ENCODE measurements at places on chromosomes 5 and 9.

DNA sequence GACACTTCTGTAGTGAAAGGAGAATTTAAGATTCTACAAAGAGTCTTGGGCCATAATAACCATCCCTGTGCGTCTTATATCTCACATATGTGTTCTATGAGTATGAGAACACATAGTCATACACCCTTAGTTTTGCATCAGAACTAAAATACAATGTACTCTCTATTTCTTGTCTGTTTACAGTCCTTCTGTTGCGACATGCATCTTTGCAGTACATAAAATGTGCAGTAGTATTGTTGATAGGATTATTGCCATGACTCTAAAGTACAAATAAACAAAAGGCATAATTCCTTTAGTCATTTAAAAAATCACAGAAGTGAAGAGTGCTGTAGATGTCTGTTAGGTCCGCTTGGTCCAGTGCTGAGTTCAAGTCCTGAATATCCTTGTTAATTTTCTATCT lies 201.9 kb downstream of the NR3C1 start:
- DNase-seq, result no peak

DNA sequence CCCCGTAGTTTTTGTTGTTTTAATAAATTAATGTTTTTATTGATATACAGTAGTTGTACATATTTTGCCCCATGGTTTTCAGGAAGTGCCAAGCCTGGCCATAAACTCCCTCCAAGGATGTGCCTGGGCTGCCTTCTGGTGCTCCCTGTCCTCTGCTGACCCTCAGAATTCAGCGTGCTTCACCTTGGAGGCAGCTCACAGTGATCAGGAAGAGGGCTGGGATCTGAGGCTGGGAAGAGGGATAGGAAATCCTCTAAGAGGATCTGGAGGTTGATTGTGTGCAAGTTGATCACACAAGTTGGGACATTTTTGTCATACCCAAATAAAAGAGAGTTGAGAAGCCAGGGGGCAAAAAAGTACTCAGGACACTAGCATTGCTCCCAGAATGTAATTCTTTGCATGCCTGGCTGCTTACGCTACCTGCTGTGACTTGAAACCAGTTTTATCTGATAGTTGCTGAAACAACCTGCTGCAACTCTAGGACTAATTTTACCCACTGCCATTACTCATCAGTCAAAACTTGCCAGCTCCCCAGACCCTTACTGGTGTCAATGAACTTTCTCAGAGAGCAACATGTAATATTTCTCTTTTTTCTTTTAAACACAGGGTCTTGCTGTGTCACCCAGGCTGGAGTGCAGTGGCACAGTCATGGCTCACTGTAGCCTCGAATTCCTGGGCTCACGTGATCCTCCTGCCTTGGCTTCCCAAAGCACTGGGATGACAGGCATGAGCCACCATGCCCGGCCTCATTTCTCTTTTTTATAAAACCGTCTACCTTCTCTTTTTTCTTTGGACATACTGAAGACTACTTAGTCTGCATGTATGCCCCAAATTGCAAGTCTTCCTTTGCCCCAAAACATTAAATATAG lies 29.0 kb downstream of the PDE6A start:
- DNase-seq, result no peak

DNA sequence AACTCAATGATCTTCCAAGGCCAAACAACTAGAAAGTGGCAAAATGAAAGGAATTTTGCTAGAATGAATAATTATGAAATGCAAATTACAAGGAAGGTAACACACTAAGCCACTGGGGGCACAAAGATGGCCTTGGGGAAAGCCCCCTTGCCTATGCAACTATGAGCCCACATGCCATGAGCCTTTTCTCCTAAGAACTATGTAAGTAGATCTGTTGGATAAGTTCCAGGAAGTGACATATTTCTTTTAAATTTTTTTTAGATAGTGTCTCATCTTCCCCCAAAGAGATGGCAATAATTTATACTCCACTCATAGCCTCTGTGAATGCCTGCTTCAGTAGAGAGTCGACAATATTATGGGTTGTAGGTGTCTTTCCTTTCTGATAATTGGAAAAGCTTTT lies 257.8 kb downstream of the AUH start:
- DNase-seq, result no peak

- no peak for DNase-seq
Observed at GRCh38 chr5:154977409-154977808, 36.1 kb upstream of the KIF4B start.

DNA sequence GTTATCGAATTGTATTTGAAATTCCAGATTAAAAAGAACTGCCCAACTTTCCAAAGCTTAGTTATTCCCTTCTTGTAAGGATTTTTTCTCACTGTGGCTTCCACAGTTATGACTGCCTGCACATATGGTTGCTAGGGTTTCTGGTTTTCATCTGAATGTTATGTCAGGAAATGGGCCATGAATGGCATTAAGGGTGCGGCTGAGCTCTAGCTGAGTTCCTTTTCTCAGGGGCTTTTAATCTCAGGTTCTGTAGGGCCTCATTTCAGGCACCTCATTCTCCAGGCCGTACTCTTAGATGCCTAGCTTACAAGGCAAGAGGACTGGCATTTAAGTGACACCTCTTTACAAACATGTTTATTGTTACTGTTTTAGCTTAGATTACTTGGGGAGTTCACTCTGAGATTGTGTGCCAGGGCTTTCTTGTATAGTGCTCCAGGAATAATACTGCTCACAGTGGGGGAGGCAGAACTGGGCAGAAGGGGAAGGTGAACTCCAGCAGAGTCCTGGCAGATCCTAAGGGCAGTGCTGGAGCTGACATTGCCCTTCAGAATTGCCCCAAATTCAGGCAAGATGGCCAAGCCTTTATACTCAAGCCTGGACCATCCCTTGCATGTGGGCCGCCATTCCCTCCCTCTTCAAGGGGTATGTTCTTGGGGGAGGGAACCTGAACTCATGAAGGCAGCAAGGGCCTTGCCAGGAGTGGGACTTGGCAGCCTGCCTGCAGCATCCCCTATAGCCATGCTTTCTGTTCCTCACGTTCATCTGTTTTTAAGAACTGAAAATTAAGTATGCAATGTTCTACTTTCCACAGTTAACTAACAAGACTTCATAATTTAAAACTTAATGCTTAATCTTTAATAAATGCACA lies 111.5 kb downstream of the KDM4C start:
- DNase-seq, result no peak

DNA sequence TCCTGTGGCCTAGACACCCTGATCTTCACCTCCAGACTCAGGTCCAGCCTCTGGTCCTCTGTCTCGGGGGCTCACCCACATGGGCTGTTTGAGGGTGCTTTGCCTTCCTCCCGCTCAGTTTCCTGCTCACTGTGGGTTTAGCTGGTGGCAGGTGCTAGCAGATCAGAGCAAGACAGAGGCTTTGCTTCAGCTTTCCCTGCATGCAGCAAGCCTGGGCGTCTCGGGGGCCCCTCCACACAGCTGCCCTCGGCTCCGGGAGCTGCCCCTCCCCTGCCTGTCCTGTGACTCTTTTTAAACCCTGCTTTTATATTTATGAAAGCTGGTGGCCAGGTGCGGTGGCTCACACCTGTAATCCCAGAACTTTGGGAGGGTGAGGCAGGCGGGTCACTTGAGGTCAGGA lies 14.6 kb downstream of the MRPL36 start:
- no peak for DNase-seq

DNA sequence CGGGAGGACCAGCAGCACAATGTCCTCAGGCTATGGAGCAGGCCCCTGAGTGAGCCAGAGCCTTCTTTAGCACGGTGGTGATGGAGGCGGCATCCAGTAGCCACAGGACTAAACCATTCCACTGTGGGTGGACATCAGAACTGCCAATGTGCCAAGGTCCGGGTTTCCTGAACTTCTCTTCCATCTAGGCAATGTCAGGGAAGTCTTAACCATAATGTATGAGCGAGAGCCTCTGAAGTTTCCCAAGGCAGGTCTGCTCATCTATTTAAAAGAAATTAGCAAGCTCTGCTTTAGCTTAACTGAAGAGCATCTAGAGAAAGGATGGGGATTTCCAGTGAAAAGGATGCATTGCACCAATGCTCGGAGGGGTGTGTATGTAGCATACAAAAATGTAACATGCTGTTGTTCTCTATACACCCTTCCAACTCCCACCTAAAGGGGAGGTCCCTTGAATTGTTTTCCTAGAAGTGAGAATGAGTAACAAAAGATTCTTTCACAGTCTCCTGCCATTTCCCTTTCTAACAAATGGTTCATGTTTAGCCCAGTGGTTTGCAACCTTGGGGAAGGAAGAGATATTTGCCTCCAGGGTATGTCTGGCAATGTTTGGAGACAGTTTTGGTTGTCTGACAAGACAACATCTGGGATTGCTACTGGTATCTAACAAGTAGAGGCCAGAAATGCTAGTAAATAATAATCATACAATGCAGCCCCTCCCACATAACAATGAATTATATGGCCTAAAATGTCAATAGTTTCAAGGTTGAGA lies 6.1 kb upstream of the RXFP3 start:
- no peak for DNase-seq

- DNase-seq, result no peak
Observed at GRCh38 chr9:117873664-117874063, 169.5 kb downstream of the TLR4 start.

- no peak for DNase-seq
Observed at GRCh38 chr9:134984372-134985265, 66.9 kb upstream of the FCN1 start.

- DNase-seq, result no peak
Observed at GRCh38 chr5:52981507-52981906, 7.6 kb upstream of the ITGA2 start.

GRCh38 chr9:86098824-86099700 lies at the start of gene GOLM1:
Gene GOLM1 (minus strand): TSS chr9:86099558. CDS start chr9:86079320, 20,238 bp downstream.
- DNase-seq, result peak; percentile 68

GRCh38 chr5:138721979-138722378 lies 31.2 kb upstream of the CTNNA1 start:
- DNase-seq, result no peak

- DNase-seq, result no peak
Observed at GRCh38 chr5:166353580-166353979, 1937.9 kb upstream of the WWC1 start.

DNA sequence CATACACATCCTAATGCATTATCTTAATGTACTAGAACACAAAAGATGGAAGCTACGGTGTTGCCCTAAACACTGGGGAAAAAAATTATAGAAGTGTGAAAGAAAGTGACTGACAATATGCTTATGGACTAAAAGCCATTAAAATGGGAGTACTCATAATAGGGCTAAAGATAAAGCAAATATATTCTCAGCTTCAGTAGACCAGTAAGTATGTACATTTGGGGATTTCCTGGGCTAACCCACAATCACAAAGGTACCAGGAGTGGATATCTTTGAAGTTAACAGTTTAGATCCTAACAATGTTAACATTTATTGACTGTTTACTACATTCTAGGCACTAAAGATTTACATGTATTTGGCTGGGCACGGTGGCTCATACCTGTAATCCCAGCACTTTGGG lies 36.9 kb downstream of the PTGER4 start:
- no peak for DNase-seq

DNA sequence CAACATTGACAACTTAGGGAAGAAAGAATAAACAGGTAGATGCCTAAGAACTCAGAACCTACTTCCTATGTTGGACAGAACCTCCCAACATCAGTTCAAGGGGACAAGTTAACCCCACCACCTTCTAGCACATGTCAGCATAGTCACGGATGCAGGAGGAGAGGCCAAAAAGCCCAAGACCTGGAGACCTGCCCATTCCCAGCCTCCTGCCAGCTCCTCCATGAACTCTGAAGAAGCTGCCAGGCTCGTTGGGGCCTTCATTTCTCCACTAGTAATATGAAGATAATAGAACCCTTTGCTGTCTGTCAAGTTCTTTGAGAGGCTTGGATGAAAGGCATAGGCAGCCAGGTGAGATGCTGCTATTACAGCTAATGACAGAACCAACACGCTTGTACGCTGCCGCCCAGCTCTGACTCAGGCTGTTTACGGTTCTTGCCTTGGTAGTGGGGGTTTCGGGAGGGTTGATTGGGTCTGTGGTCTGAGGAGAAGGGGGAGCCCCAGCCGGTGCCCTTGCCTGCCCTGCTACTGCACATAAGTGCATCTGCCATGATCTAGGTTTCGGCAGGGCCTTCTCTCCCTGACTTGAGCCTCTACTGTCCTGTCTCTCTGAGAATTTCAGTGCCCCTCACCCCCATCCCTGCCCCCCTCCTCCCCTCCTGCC lies 82.2 kb downstream of the NRG2 start:
- no peak for DNase-seq

DNA sequence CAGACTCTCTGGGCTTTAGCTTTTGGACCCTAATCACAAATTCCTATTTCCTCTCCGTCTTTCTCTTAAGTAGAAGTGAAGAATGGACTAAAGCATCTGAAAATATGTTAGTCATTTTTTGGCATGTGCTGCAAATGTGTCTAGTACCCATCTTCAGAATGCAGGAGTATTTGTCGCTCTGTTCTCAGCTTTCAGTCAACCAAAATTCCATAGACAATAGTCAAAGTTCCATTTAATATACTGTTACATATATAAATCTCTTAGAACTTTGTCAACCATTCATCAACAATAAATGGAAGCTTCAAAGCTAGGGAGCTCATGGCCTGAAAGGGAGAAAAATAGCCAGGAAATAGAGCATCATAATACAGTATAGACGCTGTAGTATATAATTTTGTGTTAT lies 509.4 kb downstream of the BNC2 start:
- DNase-seq, result no peak

DNA sequence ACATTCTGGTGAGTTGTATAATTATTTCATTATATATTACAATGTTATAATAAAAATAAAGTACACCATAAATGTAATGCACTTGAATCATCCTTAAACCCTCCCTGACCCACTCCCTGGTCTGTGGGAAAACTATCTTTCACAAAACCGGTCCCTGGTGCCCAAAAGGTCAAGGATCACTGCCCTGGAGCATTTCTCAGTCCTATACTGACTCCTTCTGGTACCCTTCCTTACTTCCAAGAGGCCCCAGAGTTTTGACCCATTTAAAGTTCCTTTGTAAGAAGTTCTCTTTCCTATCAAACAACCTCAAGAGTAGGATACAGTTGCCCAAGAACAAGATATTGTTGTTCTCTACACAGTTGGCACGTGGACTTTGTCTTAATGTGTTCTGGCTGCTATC lies 88.9 kb upstream of the TRPM3 start:
- no peak for DNase-seq

GRCh38 chr9:68462105-68462775 lies 78.4 kb downstream of the TMEM252 start:
- no peak for DNase-seq

DNA sequence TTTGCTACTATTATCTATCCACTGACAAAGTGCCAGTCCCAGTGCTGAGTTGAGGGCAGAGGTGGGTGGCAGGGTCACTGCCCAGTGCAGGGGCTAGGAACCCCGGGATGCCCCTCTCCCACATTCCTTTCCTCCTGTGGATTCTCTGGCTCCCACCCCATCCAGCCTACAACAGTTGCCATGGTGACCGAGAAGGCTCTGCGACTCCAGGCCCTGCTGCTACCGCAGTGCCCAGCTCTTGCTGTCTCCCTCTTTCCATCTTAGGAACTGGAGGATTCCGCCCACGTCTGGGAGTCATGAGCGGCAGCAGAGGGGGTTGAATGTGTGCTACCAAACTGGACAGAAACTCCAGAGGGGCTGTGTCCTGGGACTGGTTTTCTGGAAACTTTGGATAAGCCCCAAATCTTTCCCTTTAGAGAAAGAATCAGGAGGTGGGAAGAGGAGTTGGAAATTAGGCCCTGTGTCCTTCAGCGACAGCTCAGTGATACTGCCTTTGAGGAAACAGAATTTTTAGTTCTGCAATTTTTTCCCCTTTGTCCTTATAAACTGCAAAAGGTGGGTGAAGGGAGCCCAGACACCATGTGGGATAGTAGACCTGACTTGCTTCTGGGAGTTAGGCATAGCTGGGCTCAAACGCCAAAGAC lies 20.7 kb upstream of the C5orf47 start:
- no peak for DNase-seq

GRCh38 chr5:68343421-68343826 lies 127.9 kb downstream of the PIK3R1 start:
- no peak for DNase-seq

- no peak for DNase-seq
Observed at GRCh38 chr5:96852759-96853158, 23.5 kb upstream of the ERAP2 start.

All from NCI-H1436 (cell line).